Kidney capillary endothelial cell (primary cell): ENCODE measurements at places on chromosomes 5 and 9.

DNA sequence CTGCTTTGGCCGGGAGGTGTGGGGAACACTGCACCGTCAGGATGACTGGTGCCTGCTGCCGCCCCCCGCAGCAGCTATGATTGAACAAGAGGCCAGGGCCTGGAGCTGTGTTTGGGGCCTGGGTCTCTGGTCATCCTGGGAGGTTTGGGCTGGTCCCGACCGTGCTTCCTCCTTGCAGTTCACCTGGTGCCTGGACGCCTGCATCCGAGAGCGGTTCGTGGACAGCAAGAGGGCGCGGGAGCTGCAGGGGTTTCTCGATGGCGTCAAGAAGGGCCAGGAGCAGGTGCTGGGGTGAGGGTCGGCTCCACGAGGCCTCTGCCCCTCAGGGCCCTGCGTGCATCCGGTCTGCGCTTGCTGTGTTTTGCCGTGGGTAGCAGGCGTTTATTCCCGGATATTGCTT is 8.9 kb downstream of the NELFB start:
- DNase-seq, result no peak

GRCh38 chr9:70451765-70452164 is 37.3 kb upstream of the KLF9 start:
- DNase-seq, result no peak

- no peak for DNase-seq
These were observed 53.7 kb downstream of the TMOD1 start for GRCh38 chr9:97555164-97555563.

GRCh38 chr9:89664896-89665329 is 60.1 kb downstream of the GADD45G start:
- DNase-seq, result no peak

GRCh38 chr5:3276896-3277295 is 318.7 kb upstream of the IRX1 start:
- no peak for DNase-seq

DNA sequence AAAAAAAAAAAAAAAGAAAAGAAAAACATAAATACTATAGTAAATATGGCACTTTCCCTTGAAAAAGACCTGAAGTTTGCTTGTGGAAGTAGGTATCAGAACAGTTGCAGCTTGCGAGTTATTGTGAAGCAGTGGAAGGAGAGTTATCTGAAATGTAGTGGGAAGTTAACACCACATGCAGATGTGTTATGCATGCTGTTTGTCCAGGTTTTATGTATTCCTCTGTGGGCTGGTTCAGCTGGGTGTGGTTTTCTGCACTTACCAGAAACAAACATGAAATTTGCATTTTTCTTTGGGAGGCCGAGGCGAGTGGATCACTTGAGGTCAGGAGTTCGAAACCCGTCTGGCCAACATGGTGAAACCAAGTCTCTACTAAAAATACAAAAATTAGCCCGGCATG is 42.1 kb upstream of the CTNNA1 start:
- no peak for DNase-seq

DNA sequence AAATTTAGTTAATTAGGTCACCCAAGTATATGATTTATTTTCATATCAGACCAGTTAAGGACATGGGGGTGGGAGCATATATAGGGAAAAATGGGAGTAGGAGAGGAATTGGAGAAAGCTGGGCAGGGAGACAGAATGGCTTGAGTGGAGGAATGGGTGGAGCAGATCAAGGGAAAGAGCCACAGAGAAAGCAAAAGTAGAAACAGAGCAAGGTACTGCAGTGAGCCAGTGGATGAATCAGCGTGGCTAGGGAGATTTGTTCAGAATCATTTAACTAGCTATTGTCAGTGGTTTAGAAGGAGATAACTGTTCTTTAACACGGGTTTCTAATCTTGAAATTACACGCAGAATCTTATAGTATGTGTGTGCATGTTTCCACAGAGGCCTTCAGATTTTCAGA is 37.4 kb downstream of the SNX24 start:
- DNase-seq, result no peak

- DNase-seq, result no peak
These were observed 289.7 kb downstream of the CDK5RAP2 start for GRCh38 chr9:120289990-120290975.

GRCh38 chr9:546235-546634 is 295.3 kb upstream of the DMRT1 start:
- DNase-seq, result no peak

GRCh38 chr5:77259476-77259875 is 49.0 kb downstream of the PDE8B start:
- no peak for DNase-seq

DNA sequence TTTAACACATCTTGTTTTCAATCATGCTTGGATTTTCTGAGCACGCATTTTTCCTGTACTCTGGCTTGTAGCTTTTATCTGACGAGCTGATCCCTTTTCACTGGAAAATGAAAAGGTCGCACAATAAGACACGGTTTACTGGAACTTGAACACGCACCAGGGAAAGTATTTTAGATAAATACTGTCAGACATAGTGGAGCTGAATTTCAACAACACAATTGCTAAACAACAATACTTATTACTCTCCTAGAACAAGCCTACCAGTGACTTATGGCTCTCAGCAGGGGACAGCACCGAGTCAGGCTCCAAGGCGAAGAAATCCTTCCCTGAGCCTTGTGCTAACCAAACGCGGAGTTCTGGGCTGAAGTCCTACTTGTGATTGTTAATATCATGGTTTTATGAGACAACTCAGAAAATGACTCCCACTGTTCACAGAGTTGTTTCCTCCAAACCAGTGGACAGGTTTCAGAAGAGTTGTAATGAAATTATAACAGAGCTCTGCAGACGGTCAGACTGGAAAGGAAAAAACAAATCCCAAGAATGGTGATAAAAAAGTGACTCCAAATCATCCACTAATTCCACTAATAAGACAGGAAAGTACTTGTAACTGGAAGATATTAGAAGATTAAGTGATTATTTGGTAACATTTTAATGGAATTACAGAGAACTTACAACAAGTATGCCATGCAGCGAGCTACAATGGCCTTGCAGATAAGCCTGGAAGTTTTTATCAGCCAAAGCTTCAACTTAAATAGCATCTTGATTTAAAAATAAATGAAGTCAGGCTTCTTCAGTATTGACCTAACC is 359.6 kb downstream of the EBF1 start:
- DNase-seq, result no peak

GRCh38 chr9:81479573-81479972 is 209.8 kb downstream of the TLE1 start:
- DNase-seq, result no peak

DNA sequence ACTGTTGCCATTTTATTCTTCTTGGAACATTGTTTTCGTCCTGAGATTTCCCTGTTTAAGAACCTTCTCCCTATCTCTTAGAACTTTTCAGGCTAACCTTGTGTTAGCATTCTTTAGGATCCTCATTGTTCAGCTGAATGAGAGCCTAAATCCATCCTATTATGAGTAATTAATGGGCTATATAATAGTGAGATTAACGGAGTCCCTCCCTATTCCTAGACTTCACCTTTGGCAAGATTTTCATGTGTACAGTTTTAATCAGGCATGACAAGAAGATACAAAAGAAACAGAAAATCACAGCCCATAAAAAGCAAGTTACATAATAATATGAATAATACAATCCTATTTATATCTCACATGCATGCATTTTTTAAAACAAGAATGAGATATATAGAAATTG is 9.1 kb upstream of the MSMP start:
- no peak for DNase-seq

- no peak for DNase-seq
These were observed 21.6 kb downstream of the UBAC1 start for GRCh38 chr9:135939351-135940265.

- DNase-seq, result no peak
These were observed 18.5 kb upstream of the ANXA1 start for GRCh38 chr9:73133022-73133651.

- no peak for DNase-seq
These were observed 1.0 kb downstream of the TLE4 start for GRCh38 chr9:79572608-79573411.

DNA sequence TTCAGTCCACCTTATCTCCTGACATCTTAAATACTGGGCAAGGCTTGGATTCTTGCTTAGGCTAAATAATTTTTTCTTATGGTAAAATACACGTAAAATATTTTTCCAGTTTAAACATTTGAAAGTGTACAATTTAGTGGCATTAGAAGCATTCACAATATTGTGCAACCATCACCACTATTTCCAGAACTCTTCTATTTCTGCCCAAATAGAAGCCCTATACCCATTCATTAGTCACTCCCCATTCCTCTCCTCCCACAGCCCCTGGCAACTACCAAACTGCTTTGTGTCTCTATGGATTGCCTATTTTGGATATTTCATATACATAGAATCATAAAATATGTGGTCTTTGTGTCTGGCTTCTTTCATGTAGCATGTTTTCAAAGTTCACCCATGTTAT is 57.6 kb downstream of the IL31RA start:
- no peak for DNase-seq

DNA sequence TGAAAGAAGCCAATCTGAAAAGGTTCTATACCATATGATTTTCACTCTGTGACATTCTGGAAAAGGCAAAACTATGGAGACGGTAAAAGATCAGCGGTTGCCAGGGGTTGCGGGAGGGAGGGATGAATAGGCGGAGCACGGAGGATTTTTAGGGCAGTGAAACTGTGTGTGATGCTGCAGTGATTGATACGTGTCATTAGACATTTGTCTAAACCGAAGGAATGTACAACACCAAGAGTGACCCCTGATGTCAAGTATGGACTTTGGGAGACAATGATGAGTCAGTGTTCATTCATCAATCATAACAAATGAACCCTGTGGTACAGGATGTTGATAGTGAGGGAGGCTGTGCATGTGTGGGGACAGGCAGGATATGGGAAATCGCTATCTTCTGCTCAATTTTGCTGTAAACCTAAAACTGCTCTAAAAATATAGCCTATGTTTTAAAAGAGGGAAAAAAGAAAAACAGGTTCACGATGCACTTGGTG is 34.4 kb downstream of the ERGIC1 start:
- DNase-seq, result peak; percentile 89

- DNase-seq, result no peak
These were observed 6.8 kb upstream of the TIFAB start for GRCh38 chr5:135458921-135459331.

DNA sequence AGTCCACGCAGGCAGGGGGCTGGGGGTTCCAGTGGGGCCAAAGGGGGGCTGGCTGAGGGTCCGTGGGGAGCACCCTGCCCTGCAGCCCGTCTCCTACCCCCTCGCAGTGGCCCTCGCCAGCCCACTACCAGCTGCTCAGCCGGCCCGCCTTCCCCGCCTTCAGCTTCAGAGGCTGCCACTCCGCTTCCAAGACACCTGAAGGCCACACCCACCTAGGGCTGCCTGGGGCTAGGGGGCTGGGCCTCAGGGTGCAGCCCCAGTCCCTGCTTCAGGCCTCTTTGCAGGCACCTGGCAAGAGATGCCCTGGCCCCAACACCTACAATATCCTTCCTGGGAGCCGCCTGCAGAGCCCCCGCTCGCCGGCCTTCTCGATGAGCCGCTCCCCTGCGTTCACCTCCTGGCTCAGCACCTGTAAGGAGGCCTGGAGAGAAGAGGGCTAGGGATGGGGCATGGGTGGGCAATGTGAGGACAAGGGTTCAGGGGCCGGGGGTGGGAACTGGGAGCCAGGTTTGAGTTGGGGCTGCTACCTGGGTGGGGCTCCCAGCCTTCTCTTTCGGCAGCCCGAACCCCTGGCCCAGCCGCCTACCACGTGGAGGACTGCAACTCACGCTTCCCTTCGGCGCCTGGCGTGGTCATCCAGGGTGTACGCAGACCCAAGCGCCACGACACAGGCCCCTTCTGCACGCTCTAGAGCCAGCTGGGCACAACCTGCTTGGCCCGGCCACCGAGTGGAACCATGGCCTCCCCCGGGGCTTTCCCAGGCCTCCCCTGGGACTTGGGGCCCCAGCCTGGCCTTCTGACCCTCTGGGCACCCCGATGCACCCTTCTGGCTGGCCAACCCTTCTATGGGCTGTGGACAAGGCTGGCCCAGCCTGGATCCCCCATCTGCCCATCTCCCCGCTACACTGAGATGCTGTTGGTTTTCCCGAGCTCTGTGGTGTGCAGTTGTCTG is 1.7 kb downstream of the STPG3 start:
- no peak for DNase-seq

DNA sequence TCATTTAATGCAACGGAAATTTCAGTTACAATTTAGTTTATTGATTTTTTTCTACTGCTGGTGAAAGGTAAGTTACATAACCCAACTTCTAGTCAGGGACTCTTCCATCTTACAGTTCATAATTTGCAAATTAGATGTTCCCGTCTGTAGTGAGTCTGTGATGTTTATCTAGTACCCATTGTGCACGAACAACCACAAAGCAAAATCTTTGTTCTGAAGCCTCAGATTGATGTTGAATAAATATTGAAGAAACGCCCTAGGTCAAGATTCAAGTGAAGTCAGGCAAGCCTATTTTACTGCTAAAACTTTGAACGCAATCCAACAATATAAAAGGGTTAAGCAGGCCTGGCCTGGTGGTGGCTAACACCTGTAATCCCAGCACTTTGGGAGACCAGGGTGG is 43.1 kb downstream of the BASP1 start:
- no peak for DNase-seq

DNA sequence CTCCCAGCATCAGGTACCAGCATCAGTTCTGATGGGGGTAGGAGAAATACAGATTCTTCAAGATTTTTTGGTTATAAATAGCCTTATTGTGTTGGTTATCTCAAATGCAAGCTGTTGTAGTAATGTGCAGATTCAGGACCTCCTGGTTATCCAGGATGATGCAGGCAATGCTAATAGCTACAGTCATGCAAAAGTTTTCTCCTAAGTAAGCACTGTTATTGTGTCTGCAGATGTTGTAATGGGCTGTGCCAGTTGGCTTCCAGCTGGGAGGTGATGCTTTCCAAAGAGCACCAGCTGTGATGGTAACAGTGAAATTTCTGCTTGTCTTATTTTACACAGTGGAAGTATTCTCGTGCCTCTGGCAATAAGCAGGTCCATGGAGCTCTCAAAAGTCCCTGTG is 719.2 kb upstream of the CTNND2 start:
- DNase-seq, result no peak

DNA sequence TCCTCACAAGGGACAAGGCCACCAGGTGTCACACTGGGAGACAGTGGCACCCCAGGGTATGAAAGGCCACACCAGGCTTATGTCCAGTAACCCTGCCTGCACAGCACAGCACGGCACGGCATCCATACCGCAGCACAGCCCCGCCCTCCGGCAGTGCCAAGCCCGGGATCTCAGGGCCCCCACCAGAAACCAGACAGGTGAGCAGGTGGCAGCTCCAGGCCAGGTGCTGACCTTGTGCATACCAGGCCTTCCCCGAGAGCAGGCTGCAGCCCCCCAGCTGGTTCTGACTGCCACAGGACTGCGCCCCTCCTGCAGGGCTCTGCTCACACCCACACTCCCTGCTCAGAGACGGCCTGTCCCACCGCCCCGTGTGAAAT is 56.5 kb downstream of the ADAMTS2 start:
- no peak for DNase-seq

DNA sequence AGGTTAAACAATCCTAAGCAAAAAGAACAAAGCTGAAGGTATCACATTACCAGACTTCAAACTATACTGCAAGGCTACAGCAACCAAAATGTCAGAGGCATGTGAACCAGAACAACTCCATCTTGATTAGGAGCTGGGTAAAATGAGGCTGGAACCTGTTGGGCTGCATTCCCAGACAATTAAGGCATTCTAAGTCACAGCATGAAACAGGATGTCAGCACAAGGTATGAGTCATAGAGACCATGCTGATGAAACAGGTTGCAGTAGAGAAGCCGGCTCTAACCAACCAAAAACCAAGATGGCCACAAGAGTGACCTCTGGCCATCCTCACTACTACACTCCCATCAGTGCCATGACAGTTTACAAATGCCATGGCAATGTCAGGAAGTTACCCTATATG is 252.0 kb downstream of the RASEF start:
- peak; percentile 37 for DNase-seq
